ENCODE measurements at places on chromosomes 2 and 18.
A peak's percentile ranks its signal among the peaks of the same experiment; 100 is the strongest.

GRCh38 chr2:186431306-186431705, 54.8 kb upstream of the ZC3H15 start:
- no peak for DNase-seq

- DNase-seq: no peak
Observed at GRCh38 chr18:79906706-79907105, 44.7 kb downstream of the SLC66A2 start.

GRCh38 chr2:36059691-36060090, 295.9 kb upstream of the CRIM1 start:
- no peak for DNase-seq

DNA sequence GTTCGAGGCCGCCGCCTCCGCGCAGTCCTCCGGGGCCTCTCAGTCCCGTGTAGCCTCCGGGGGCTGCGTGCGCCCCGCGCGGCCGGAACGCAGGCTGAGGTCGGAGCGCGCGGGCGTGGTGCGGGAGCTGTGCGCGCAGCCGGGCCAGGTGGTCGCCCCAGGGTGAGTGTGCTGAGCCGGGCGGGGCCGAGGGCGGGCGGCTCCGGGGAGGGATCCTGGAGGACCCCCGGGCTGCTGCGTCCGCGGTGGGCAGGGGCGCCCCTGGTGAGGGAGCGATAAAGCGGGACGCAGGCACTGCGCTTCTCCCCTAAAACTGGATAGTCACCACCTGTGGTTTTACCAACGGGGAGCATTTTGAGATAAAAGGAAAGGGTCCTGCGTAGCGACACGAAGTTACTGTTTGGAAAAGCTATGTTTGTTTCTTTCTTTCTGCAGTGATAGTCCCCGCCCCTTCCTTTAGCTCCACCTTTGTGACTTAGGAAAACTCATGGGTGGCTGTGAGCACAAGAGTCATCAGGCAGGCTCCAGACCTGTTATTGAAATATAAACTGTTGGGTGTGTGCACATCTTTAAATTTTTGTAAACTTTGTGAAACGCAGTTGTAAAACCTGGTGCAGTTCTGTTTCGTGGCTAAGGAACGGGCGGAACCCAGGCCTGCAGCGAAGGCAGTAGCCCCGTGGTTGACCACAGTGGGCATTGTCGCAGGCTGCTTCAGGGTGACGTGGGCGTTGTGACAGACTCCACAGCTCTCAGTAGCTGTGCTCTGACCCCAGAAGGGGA, 687 bp downstream of the CTDP1 start:
- peak; percentile 47 for DNase-seq

DNA sequence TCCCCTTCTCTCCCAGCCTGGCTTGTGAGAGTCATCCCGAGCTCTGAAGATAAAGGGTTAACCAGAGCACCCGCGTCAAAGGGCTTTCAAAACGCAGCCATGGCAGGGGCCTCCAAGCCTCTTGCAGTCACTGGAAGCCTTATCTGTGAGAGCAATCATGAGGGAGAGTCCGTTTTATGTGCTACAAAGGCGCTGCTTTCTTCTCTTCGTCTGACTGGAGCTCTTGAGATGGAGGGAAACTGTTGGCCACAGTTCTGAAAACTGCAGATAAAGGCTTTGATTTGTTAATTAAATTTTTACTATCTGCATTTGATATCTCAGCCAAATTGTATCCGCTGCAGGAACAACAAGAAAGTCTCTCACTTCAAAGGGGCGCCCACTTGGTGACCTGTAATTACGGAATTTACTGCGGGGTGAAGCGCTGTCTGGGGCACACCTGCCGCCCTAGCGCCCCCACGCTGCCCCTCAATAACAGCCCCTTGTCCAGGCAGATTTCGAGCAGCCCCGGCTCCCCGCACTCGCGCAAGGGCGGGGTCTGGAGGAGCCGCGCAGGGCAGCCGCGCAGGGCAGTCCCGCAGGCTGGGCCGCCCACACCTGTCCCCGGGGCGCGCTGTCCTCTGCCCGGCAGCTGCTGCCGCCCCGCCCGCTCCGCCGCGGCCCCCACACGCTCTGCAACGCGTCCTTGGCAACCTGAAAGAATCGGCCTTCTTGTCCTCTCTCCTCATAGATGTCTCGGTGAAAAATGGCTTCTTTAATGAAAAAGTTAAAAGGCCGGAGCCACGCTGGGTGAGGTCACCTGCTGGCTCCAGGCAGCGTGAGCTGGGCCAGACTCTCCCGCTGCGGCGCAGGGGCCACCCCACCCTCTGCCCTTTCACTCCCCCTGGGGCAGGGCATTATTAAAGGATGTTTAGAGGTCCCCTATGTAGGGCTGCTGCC, 217.9 kb downstream of the VAPA start:
- DNase-seq: peak; percentile 55

GRCh38 chr2:209236377-209236776, 187.5 kb upstream of the MAP2 start:
- no peak for DNase-seq

DNA sequence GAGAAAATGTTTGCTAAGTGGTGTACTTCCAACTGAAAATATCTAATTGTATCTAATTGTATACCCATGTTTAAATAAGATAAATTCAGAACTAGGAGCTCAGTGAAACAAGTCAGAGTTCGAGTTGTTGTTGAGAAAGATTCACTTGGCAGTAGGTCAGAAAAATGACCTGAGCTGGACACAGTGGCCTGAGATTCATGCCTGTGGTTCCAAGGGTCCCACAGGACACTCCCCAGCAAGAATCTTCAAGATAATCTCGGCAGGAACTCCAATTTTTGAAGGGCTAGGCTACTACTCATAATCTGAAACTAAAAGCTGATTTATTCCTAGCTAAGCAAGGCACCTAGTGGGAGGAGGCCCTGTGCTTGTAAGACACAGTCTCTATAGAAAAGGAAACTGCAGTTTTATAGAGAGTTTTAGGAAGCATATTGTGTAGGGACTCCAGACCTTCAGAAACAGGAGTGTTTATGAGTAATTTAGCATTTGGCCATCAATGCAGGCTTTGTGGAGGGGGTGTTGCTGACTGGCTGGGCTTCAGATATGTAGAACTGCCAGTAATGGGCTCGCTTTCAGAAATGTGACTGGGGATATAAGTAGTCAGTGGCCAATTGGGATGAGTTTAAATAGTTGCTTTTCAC, 43.2 kb downstream of the SP140 start:
- no peak for DNase-seq

DNA sequence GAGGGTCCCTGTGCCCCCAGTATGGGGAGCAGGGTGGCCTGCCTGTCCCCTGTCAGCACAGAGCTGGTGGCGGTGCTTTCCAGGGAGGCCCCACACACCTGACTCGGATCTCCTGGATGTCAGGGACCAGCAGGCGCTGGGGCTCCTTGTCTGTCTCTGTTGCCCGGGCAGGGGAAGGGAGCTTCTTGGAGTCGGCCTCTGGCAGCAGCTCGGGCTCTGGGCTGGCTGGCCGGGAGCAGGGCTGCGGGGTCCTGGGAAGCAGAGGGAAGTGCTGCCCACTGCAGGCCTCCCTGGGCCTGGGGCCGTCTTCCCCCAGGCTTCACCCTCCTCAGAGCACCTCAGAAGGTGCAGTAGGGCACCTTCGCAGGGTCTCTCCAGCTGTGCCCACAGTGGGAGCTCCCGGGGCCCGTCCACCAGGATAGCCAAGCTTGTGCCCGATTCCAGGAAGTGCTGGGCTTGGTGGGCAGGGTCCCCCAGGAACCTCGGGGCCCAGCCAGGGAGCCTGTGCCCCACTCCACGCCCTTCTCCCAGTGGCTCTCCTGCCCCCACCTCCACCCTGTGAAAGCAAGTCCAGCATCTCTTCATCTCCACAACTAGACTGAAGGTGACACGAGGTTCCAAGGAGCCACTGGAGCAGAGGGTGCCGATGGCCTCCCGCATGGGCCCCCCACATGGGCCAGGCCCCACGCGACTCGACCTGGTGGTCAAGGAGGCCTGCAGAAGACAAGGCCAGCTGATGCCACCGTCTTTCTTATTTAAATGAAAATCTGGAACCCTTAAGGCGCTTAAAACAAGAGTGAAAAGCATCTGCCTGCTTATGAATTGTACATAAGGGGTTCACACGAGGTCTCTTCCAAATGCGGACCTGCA, 28.2 kb downstream of the AQP12A start:
- DNase-seq: no peak

- DNase-seq: no peak
Observed at GRCh38 chr18:35171315-35171987, 69.4 kb upstream of the ZNF397 start.

- peak; percentile 35 for DNase-seq
Observed at GRCh38 chr18:6219116-6219717, 195.5 kb downstream of the L3MBTL4 start.
